ENCODE measurements at places on chromosomes 2 and 18. TPM values are rescaled to one million over a fixed set of nuclear protein-coding genes. Genes with fewer than 3 reads are reported as not detected.

DNA sequence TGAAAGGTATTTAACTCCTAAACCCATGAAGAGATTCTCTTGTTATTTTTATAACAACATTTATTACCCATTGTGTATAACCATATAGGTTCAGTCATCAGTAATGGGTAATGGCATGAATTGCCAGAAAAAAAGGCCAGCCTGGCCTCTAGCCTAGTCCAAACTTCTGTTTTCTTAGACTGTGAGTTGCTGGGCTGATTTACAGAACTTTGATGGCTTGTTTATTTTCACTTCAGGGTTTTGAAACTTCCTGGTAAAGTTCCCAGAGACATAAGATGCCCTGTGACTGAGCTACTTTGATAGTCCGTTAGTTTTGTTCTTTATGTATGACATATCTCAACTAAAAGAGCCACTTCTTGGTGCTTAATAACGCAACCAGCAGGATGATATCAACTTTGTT lies 164.8 kb downstream of the METTL4 start:
- no peaks in the 10 kb centered on the region for H3K36me3 ChIP-seq
- no peak overlapping the region for H3K27ac ChIP-seq
- no peak for DNase-seq
- no peak overlapping the region for H3K4me3 ChIP-seq
- H3K4me1 ChIP-seq: no peaks in the 10 kb centered on the region
- no peaks in the 10 kb centered on the region for H3K27me3 ChIP-seq

- H3K27me3 ChIP-seq: no peaks in the 10 kb centered on the region
- peaks cover 28% of the 10 kb centered on the region for H3K4me1 ChIP-seq
- H3K36me3 ChIP-seq: peaks cover 24% of the 10 kb centered on the region
- peak overlapping the region; percentile 86 for H3K27ac ChIP-seq
- H3K4me3 ChIP-seq: no peak overlapping the region
Measured at GRCh38 chr2:33292981-33293595, 183.4 kb upstream of the RASGRP3 start.

DNA sequence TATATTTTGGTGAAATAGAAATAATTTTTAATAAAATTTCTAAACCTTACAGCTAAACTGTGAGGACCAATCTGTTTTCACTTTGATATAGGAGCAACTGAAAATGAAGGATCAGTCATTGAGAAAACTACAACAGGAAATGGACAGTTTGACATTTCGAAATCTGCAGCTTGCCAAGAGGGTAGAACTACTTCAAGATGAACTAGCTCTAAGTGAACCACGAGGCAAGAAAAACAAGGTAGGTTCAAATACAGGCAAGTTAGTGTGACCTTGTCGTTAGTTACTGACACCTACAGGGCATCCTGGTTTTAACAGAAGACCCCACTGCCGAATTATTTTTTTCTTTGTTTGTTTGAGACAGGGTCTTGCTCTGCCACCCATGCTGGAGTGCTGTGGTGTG lies 75.5 kb upstream of the STON1 start:
- no peak overlapping the region for H3K4me3 ChIP-seq
- peaks cover 34% of the 10 kb centered on the region for H3K36me3 ChIP-seq
- H3K27ac ChIP-seq: no peak overlapping the region
- no peak for DNase-seq
- H3K27me3 ChIP-seq: no peaks in the 10 kb centered on the region

DNA sequence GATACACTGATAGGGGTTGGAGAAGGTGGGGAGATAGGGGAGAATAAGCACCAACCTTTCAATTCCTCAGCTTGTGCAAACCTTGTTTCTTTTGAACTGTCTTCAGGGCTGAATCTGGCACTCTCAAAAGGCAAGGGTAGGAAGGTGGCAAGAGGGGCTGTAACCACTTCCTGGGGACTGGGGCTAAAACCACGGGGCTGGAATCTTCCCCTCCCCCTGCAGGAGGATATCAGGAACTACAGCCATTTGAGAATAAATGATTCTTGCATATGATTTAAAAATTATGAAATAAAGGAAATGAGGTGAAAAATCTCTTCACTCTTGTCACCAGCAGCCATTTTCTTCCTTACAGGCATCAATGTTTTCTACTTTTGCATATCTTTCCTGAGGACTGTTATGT lies 50.8 kb downstream of the ATOH8 start:
- H3K4me1 ChIP-seq: no peaks in the 10 kb centered on the region
- no peak overlapping the region for H3K27ac ChIP-seq
- no peaks in the 10 kb centered on the region for H3K27me3 ChIP-seq
- peaks cover 7% of the 10 kb centered on the region for H3K36me3 ChIP-seq
- no peak overlapping the region for H3K4me3 ChIP-seq
- DNase-seq: no peak

DNA sequence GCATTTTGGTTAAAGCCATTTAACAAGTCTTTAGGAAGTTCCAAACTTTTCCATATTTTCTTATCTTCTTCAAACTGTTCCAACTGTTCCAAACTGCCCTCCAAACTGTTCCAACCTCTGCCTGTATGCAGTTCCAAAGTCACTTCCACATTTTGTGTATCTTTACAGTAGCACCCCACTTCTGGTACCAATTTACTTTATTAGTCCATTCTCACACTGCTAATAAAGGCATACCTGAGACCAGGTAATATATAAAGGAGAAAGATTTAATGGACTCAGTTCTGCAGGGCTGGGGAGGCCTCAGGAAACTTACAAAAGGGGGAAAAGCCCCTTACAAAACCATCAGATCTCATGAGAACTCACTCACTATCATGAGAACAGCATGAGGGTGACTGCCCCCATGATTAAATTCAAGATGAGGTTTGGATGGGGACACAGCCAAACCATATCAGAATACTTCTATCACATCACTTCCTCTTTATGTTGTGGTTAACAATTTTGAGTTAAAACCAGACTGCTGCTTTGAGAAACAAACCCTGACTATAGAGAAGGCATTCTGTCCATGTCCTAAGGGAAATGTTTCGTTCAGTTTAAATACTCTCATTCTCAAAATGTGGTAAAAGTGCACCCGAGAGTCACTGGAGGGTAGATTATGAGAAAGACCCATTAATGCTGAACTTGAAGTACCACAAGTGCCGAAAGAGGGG lies 11.0 kb downstream of the IL18R1 start:
- no peak overlapping the region for H3K4me3 ChIP-seq
- no peaks in the 10 kb centered on the region for H3K36me3 ChIP-seq
- no peak for DNase-seq
- H3K27me3 ChIP-seq: no peaks in the 10 kb centered on the region

GRCh38 chr2:191366199-191366598 lies 121.0 kb downstream of the MYO1B start:
- no peak overlapping the region for H3K4me3 ChIP-seq
- H3K4me1 ChIP-seq: peaks cover 6% of the 10 kb centered on the region
- H3K27me3 ChIP-seq: no peaks in the 10 kb centered on the region
- DNase-seq: no peak
- peak overlapping the region; percentile 73 for H3K27ac ChIP-seq
- H3K36me3 ChIP-seq: no peaks in the 10 kb centered on the region

- no peaks in the 10 kb centered on the region for H3K4me1 ChIP-seq
- no peak overlapping the region for H3K27ac ChIP-seq
- H3K27me3 ChIP-seq: no peaks in the 10 kb centered on the region
Measured at GRCh38 chr2:86750240-86750839, 30.2 kb downstream of the RMND5A start.

DNA sequence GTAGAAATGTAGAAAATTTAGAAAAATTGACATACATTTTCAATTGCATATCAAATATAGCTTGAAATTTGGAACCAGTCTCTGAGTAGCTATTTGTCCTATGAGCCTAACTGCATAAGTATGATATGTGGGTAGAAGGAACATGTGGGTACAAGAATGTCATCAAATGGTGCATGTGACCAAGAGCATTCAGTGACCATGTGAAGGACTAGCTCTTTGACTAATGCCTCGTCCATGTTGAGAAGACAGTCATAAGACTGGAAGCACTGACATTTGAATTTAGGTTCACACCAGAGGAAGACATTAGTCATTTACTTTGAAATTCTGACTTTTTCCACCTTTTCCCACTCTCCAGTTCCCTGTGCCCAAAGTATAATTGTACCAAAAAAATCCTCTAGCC lies 12.6 kb downstream of the MRPL44 start:
- H3K4me3 ChIP-seq: no peak overlapping the region
- H3K27ac ChIP-seq: no peak overlapping the region
- H3K36me3 ChIP-seq: peaks cover 27% of the 10 kb centered on the region
- no peaks in the 10 kb centered on the region for H3K4me1 ChIP-seq

DNA sequence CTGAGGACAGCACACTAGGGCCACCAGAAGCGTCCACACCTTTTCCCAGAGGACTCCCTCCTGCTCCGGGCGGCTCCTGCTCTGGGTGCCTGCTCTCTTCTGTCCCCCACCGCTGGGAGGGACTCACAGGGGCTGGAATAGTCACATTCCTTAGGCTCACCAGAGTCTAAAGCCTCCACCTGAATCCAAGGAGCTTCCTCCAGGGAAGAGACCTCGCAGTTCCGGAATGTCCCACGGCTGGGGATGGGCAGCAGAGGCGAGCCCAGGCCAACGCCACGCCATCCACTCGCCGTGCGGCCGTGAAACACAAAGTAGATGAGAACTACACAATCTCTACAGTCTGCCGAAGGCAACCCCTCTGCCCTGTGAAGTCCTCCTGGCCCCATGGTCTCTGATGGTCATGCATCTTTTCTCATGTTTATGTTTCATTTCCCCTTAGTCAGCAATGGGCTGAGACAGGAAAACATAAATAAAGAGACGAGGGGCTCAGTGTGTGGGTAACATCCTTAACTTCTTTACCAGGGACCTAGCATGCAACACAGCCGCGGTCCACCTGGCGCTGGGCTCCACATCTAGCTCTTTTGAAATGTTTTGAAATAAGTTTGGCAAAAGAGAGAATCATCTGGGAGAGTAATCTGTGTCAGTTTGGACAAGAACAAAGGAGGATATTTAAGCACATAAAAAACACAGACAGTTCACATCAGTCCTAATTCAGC lies 98.4 kb downstream of the PXDN start:
- H3K36me3 ChIP-seq: peaks cover 35% of the 10 kb centered on the region
- no peak overlapping the region for H3K4me3 ChIP-seq

DNA sequence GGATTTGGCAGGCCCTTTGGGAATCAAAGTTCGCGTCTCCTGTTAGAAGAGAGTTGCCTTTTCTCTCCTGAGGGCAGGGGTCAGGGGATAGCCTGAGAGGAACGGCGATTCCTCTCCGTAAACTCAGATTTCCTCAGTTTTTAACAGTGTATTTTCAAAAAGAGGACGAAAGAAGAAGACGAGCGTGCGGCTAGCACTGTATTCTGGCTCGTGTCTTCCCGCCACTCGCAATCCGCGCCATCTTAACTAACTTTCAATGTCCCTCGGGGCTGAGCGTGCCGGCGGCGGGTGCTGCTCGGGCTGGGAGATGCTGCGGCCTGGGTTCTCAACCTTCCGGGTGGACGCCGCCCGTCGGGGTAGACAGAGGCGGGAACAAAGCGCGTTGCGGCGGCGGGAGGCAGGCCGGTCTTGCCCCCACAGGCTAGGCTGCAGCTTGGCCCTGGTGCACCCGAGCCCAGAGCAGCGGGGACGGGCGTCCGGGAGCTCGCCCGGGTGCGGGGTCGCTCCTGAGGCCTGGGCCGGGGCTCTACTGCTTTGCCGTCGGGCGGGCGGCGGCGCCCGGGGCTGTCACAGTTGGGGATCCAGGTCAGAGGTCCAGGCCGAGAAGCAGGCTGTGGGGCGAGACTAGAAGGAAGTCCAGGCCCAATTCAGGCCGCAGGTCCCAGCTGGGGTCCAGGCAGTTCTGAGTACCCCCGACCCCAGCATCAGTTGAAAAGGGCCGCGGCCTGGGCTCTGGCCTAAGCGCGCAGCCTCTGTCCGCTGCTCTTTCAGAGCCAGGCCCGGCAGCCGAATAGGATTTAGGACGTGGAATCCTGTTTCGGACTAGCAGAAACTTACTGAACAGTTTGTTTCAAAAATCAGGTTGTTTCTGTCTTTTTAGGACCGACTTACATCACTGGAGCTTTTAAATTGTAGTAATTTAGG lies 11.8 kb downstream of the TBR1 start:
- no peaks in the 10 kb centered on the region for H3K36me3 ChIP-seq
- H3K4me1 ChIP-seq: no peaks in the 10 kb centered on the region
- no peak overlapping the region for H3K27ac ChIP-seq
- H3K27me3 ChIP-seq: peaks cover 33% of the 10 kb centered on the region
- H3K4me3 ChIP-seq: no peak overlapping the region

Gene RBM43
- total RNA-seq: 0.96 TPM

Gene PROM2
- total RNA-seq: not detected

Gene UGT1A4
- not detected for total RNA-seq

Gene NOSTRIN
- 7.8 TPM for total RNA-seq

Gene KIAA2012
- 0.11 TPM for total RNA-seq

Gene GPR17
- total RNA-seq: not detected

All from ascending aorta (tissue), 2 donors.